ENCODE measurements at places on chromosomes 3 and 15.

GRCh38 chr3:134029256-134029733 is 430 bp downstream of the SLCO2A1 start:
- DNase-seq: no peak

- DNase-seq: no peak
Measured at GRCh38 chr3:45165497-45166283, 19.5 kb upstream of the CDCP1 start.

DNA sequence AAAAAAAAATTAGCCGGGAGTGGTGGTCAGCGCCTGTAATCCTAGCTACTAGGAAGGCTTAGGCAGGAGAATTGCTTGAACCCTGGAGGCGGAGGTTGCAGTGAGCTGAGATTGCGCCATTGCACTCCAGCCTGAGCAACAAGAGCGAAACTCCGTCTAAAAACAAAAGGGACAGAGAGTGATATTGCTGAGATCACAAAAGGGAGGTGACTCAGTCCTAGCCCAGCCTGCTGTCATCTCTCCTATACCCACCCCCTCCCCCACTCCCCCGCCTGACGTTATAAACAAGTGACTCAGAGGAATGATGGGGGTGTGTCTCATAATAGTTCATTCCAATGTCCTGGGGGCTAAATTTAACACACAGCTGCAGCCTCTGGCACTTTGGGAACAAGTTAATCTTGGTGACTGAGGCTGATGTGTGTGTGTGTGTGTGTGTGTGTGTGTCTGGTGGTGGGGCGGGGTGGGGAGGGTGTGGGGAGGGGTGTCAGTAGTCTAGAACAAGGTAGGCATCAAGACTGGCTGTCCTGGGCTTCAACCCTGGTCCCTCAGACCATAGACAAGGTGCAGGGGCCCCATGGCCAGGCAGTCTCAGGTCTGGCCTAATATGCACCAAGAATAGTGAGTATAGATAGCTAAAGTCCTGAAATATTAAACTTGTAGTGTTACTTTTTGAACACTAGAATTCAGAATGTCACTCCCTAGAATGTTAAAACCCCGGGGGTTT is 1.3 kb upstream of the KLHL40 start:
- no peak for DNase-seq

- no peak for DNase-seq
Measured at GRCh38 chr15:62935300-62936081, 107.1 kb upstream of the TPM1 start.

DNA sequence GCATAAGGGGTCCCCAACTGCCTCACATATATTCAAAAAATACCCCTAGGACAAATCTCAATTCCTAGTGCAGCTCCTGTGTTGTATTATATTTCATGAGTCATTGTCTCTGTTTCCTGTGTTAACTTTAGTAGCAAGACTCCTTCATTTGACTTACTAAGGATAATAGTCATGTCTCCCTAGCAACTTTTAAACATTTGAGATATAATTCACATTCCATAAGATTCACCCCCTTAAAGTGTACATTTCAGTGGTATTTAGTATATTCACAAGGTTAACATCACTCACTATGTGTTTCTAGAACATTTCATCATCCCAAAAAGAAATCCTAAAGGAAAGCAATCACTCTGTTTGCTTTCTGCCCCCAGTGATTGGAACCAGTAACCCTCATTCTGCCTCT is 121.3 kb upstream of the WNT7A start:
- DNase-seq: no peak

- peak; percentile 38 for DNase-seq
Measured at GRCh38 chr3:51671734-51672475, 853 bp downstream of the TEX264 start.

DNA sequence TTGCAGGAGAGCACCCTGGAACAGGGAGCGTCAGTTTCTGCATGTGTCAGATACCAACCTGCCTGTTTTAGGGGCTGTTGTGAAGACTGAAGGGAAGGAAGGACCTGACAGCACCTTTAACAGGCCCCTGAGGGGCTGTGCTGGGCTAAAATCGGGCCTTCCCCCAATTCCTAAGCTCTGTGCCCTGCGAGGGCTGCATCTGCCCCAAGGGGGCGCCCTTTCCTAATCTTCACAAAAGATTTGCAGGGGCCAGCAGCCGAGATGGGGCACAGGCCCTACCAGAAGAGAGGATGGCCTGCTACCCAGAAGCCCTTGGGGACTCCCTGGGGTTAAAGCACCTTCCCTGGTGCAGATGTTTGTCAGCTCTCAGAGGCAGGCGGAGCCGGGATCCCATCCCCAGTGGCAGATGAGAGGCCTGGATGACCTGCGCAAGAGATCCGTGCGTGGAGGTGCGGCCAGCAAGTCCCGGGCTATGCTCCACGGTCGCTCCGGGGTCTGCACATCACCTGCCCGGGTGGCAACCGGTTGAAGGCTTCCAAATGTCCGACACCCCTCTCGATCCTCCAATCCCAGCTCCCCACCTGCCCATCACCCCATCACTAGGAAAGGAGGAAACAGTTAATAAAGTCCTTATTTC is 53.6 kb downstream of the RHCG start:
- no peak for DNase-seq
